Activated CD8-positive, alpha-beta memory T cell treated with anti-CD3 and anti-CD28 coated beads for 1 hour (primary cell): ENCODE measurements at places on chromosomes 13 and 19.

DNA sequence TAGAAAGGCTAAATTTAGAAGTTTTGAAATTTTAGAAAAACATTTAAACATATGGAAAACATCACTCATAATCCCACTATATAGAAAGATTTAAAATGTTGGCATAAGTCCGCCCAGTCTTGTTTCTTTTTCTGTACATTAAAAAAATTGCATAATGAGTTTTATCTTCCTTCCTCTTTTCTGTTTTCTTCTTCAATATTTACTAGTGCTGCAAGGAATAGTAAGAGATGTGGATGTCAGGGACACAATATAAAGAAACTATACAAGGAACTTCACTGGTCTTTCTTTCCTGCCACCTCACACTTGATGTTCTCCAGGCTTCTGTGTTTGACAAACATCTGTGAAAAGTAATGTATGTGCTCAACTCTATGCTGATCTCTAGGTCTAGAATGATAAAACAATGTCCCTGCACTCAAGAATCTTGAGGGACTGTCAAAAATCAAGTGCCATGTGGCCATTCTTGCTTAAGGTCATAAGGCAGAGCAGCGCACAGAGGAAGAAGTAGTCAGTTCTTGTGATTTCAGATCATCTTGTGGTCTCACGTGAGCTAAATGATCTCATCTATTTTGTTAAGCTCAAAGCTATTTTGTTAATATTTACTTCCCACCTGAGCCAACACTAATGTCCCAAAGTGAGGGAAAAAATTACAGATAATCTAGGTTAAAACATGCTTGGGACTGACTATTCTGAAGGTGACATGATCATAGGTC, 186.9 kb upstream of the OBI1 start:
- no peak for DNase-seq

DNA sequence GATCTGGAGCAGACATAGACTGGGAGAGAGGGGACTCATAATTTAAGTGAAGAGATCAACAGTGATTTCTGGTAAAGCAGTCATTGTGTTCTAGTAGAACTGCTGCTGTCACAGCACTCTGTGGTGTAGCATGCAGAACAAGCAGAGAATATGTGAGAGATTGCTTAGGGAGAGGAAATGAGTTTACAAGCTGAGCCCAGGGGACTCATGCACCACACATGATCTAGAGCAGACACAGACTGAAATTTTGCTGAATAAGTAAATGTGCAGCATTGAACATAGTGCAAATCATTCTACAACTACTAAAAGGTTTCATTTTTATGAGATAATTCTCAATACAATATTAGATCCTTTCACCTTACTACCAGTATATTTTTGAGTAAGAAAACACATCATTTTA, 125.7 kb downstream of the MYO16 start:
- no peak for DNase-seq

DNA sequence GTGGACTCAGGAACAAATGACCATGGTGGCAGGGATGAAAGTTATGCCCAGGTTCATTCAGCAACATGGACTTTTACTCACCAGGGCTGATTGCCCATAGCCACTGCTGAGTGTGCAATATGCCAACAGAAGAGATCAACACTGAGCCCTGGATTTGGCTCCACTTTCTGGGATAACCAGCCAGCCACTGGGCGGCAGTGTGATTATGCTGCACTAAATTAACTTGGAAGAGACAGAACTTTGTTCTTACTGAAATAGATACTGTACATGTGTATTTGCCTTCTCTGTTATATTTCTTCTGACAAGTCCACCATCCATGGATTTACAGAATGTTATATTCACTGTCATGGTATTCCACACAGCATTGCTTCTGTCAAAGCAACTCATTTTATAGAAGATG, 257.4 kb downstream of the TDRD3 start:
- no peak for DNase-seq

GRCh38 chr19:7917267-7918061, 2.7 kb upstream of the SNAPC2 start:
- no peak for DNase-seq

DNA sequence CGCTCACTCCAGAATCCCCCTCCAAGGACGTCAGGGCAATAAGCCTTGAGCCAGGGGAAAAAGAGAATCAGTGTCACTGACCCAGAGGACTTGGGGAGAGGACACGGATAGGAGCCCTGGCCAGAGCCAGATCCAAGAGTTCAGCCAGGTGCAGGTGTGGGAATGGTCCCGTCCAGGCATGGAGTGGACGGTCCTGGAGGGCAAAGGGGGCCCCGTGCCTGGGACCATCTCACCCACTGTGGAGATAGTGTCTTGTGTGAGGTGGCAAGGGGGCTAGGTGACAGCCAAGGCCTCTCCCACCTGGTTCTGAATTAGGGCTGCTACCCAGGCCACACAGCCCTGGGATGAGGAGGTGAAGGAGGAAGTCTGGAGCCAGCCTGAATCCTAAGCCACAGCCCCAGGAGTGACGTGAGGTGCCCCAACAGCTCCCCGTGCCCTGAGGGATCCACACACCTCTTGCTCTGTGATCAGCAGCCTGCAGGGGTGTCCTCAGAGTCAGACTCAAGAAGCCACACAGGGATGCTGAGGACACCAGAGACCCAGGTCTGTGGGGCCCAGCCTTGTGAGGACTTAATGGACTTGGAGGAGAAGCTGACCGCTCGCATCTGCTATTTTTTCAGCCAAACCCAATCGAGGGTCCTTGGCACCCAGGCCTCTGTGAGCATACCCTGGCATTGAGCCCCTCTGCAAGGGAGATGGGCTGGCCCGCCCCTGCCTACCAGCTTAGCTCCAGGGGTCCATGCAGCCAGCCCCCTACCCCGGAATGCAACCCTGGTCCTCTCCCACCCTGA, 16.4 kb upstream of the ZNF14 start:
- DNase-seq, result no peak

- DNase-seq, result no peak
Measured at GRCh38 chr13:112871742-112872141, 97.3 kb upstream of the MCF2L start.

DNA sequence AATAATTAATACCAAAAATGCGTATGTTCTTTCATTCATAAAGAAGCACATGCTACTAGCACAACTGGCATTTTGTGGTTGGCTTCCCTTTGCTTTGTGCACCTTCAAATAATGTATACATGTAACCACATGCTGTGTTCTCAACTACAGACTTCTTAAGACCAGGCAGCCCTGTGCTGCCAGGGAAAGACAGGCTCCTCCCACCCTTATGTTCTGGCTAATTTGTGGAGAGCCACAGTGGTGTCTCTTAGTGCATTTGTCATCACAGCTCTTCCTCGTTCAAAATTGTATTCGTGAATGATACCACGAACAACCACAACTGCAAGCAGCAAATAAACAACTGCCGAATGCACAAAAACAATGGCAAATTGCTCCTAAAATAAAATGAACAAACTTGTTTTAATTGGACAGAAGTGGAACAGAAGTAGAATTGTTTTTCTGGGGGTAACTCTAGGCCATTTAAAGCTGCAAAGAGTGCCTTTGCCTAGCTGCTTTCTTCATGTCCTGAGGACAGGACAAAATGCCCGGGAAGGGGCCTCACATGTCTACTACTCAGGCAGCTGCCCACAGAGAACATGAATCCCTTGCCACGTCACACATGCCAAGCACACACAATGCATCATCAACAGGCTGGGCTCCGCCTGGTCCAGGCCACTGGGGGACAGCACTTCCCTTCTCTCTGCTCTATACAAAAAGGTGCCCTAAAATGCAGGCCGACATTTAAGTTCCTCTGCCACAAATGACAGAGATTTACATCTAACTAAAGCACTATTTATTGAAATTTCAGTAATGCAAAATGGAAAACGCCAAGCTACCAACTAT, 21.7 kb downstream of the IRS2 start:
- no peak for DNase-seq

DNA sequence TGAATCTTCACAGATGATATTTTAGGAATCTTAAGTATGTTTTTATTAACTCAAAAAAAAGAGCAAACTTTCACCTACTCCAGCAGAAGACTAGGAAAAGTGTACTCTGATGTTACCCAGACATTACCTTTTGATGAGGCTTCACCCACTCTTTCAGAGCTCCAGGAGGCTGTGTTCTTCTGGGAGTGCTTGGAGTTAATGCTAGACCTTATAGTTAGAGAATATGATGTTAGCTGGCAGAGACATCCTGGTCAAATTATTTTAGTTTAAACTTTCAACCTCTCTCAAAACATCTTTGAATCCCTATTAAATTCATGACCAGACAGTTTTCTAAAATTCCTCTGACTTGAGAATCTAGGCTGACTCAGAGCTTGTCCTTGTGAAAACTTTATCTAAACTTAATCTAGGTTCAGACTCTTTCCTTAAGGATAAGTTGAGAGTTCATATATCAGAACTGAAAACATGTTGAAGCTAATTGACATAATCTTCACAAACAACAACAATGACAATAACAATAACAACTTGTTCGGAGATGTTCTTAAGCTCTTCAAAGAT, 82.8 kb downstream of the ITGBL1 start:
- DNase-seq, result no peak

- DNase-seq, result no peak
Measured at GRCh38 chr13:38239874-38240273, 109.8 kb upstream of the UFM1 start.

GRCh38 chr13:51539887-51540286, 44.4 kb upstream of the WDFY2 start:
- DNase-seq, result no peak

- no peak for DNase-seq
Measured at GRCh38 chr13:87129602-87130300, 541.4 kb upstream of the SLITRK5 start.

DNA sequence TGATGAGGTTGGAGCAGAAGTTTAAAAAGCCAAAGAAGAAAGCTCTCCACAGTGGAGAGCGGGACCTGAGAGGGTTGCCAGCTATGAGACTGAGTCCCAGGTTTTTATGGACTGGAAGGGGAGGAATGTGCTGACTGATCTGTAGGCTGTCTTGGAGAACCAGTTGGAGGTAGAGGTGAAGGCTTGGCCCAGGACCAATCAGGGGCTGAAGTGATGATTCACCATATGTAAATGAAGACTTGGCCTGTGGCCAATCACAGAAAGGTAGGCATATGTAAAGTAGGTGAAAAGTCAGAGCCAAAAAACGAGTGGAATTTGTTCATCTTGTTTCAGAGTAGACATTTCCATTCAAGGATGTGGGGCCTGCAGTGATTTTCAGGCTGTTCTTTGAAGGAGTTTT, 17.5 kb upstream of the KBTBD6 start:
- no peak for DNase-seq

- DNase-seq, result no peak
Measured at GRCh38 chr19:2337329-2337707, 8.8 kb downstream of the SPPL2B start.

GRCh38 chr13:97058391-97058790, 64.1 kb upstream of the OXGR1 start:
- no peak for DNase-seq

DNA sequence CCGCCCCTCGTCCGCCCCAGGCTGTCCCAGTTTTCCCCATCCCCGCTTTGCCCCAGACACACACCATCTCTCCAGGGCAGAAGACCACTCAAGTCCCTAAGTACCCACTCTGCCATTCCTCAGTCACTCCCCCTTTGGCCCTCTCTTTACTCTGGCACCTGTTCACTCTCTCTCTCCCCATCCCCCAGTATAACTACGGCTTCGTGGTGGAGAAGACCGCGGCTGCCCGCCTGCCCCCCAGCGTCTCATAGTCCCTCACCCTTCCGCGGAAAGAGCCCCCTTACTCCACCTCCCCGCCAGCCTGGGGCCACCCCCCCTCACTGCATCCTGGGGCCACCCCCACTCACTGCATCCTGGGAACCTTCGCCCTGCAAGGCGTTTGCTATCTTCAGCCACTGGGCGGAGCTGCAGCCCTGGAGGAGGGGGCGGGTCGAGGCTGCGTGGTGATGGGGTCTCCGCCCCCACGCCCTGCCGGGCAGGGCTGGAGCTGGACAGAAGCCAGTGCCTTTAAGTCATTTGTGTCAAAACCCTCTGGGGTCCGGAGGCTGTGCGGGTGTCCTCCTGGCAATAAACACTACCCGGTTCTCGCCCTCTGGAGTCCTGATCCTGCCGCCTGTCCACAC, 5.0 kb downstream of the MVB12A start:
- DNase-seq, result no peak

DNA sequence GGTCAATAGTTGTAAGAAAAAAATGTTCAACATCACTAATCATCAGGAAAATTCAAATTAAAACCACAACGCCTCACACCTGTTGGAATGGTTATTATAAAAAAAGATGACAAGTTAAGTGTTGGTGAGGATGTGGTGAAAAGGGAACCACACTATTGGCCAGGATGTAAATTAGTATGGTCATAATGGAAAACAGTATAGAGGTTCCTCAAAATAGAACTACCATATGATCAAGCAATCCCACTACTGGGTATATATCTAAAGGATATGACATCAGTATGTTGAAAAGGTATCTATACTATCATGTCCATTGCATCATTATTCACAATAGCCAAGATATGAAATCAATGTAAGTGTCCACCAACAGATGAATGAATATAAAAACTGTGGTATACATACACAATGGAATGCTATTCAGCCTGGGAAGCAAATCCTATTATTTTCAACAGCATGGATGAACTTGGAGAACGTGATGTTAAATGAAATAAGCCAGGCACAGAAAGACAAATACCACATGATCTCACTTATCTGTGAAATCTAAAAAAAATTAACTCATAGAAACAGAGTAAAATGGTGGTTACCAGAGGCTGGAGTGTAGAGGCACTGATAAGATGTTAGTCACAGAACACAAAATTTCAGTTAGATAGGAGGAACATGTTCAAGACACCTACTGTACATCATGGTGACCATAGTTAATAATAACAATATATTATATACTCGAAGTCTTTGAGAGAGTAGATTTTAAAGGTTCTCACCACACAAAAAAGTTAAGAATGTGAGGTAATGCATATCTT, 56.6 kb downstream of the TBC1D4 start:
- DNase-seq, result no peak

- no peak for DNase-seq
Measured at GRCh38 chr19:51587264-51588191, 16.4 kb downstream of the ZNF175 start.

DNA sequence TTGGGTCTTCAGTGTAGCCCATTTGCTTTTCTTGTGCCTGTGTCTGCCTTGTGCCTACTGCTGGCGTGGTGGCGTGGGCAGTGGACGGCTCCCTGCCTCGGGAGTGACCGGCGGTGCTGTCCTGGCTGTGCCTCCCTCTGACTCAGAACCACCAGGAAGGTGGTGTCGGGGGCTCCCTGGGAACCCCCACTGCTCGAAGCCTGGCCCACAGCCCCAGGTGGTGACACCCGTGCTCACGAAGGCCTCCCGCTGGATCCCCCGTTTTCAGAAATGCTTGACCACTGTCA, 5.1 kb upstream of the AMH start:
- no peak for DNase-seq

GRCh38 chr13:39159393-39159792, 121.1 kb downstream of the NHLRC3 start:
- no peak for DNase-seq
